Activated CD8-positive, alpha-beta T cell treated with anti-CD3 and anti-CD28 coated beads, Interleukin-2, amount 10 ng/mL, durations not matched to agents 7 days and 5 days (primary cell): ENCODE measurements at places on chromosomes 13 and 19.

DNA sequence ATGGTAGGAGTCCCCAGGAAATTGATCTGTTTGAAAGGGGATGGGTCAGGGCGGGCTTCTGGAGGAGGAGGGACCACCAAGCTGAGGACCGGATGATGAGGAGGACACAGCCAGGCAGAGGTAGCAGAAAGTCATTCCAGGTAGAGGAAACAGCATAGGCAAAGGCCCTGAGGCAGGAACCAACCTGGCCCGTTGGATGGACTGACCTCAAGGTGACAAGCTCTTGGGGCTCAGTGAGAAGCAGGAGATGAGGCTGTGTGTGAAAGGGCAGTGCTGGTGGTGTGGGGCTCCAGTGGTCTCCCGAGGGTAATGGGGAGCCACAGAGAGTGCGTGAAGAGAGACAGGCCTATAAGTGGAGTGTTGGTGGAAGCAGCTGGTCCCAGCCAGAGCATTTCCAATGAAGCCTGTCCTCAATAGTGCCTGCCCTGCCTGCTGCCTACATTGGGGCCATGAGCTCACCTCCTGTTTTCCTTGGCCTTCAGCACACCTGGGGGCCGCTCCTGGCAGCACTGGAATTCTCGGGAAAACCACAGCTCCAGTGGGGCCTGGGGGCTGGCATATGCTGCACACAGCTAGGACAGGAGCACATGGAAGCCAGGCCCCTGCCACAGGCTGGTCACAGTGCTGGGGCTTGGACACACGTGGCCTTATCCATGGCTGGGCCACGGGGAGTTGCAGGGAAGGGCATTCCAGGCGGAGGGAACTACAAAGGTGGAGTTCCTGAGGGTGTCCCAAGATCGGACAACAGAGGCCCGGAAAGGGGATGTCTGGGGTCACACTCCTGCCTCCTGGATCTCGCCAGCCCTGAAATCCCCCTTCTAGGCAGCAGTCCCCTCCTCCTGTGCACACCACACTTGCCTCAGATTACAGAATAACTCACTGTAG, 2.3 kb upstream of the COMP start:
- DNase-seq, result no peak

GRCh38 chr19:51259348-51260245, 8.7 kb downstream of the SIGLECL1 start:
- peak; percentile 80 for DNase-seq

DNA sequence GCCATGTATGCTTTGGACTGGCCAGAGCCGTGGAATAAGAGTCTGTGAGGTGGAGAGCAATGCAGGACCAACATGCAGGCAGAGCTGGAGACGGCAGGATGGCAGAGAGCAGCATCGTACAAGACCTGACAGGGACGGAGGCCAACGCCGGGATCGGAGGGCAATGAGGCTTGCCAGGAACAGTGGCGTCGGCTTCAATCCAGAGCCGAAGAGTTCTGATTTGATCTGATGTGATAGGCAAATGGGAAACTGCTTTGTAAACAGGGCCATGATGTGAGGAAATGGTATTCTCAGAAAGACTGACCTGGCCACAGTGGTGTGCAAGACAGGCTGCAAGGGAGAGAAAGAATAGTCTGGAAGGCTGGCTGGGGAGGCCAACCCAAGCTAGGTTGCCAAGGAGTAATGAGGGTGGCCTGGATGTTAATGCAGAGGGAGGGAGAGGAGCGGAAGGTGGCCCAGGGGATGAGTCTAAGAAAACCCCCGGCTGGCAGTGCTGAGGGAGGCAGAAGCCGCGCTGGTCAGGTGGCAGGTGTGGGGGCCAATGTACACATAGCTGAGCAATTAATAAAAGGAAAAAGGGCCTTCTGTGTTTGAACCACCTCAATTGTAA, 26.7 kb downstream of the RCBTB2 start:
- no peak for DNase-seq

DNA sequence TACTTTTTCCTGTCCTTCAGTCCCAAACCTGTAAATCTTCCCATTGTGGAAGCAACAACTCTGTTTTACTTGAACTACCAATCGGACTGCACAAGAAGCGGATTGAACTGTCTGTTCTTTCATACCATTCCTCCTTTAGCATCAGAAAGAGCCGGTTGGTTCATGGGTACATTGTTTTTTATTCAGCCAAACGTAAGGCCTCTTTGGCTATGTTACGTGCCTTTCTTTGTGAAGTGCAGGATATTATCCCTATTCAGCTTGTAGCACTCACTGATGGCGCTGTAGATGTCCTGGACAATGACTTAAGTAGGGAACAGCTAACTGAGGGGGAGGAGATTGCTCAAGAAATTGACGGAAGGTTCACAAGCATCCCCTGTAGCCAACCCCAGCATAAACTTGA, 60.3 kb downstream of the ARHGAP35 start:
- no peak for DNase-seq

GRCh38 chr19:49415102-49415809, 8.0 kb downstream of the PTH2 start:
- no peak for DNase-seq
